Hepatocyte (in vitro differentiated cells): ENCODE measurements at places on chromosomes 6 and 20. TPM values are rescaled to one million over a fixed set of nuclear protein-coding genes. Genes with fewer than 3 reads are reported as not detected.

Gene GRM1
- 0.08 and 0.17 TPM in 2 replicates for total RNA-seq

DNA sequence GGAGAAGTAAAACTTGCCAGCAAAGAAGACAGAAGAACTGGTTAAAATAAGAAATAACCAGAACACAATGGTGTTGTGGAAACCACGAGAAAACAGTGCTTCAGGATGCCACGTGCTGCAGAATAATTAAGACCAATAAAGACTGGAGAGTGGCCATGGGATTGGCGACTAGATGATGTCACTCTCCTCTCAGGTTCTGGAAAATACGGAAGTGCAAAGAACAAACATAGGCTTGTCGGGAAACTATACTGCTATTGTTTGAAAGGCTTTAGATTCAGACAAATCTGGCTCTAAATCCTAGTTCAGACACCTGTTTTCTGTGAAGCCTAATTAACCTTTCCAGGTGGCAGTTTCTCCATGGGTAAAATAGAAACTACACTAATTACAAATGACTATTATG is 138.4 kb upstream of the STXBP5 start:
- no peaks in the 10 kb centered on the region for H3K36me3 ChIP-seq
- no peaks in the 10 kb centered on the region for H3K27me3 ChIP-seq
- no peak overlapping the region for H3K27ac ChIP-seq
- no peaks in the 10 kb centered on the region for H3K4me1 ChIP-seq
- no peak for DNase-seq

DNA sequence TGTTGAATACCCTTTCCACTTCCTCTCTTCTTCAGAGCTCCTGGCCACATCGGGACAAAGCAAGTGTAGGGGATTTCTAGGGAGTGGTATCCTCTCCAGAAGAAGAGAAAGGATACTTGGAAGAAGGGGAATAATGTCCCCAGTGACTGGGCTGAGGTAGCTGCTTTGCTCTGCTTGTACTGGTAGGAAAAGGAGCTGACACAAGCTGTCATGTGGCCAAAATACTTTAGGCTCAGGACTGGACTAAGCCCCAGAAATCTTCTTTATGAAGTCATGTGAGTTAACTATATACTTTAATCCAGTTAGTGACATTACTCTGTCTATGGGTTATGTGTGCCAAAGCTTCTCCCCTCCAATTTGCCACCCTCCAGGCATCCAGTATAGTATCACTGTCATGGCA is 40.5 kb downstream of the AKIRIN2 start:
- H3K4me3 ChIP-seq = no peak overlapping the region
- no peak for DNase-seq
- H3K4me1 ChIP-seq = peaks cover 8% of the 10 kb centered on the region

Gene CDH26
- 0.88 and 2.2 TPM in 2 replicates for total RNA-seq

Gene TINAG
- 0.76 and 1.1 TPM in 2 replicates for total RNA-seq

DNA sequence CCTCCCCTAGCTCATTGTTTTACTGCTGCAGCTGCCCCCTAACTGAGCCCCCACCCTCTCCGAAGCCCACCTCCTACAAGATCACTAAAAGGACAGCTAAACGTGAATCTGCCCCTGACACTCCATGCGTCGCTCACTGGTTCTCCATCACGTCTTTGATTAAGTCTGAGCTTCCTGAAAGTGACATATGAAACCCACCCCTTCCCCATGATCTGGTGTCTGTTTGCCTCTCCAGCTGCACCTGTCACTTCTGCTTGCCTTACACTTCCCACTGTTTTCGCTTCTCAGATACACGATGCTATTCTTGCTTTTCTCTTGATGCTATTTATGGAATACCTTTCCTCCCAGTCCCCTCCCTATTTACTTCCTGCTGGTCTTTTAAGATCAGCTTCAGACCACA is 8.0 kb upstream of the PERP start:
- no peaks in the 10 kb centered on the region for H3K36me3 ChIP-seq
- no peak overlapping the region for H3K27ac ChIP-seq
- H3K27me3 ChIP-seq = no peaks in the 10 kb centered on the region
- H3K4me3 ChIP-seq = no peak overlapping the region
- no peak for DNase-seq

- H3K27me3 ChIP-seq = no peaks in the 10 kb centered on the region
- no peak overlapping the region for H3K4me3 ChIP-seq
- no peak for DNase-seq
- H3K4me1 ChIP-seq = no peaks in the 10 kb centered on the region
These were observed 79.3 kb downstream of the VGLL2 start for GRCh38 chr6:117344444-117345291.

Gene F13A1
- total RNA-seq = 4.1 and 8.5 TPM in 2 replicates

- no peak for DNase-seq
- H3K4me1 ChIP-seq = no peaks in the 10 kb centered on the region
- H3K36me3 ChIP-seq = no peaks in the 10 kb centered on the region
- no peak overlapping the region for H3K27ac ChIP-seq
- no peaks in the 10 kb centered on the region for H3K27me3 ChIP-seq
These were observed 107.0 kb downstream of the JARID2 start for GRCh38 chr6:15352845-15353244.

- H3K36me3 ChIP-seq = no peaks in the 10 kb centered on the region
- no peak overlapping the region for H3K4me3 ChIP-seq
- no peaks in the 10 kb centered on the region for H3K4me1 ChIP-seq
- no peak overlapping the region for H3K27ac ChIP-seq
- no peaks in the 10 kb centered on the region for H3K27me3 ChIP-seq
These were observed 151.6 kb downstream of the SYNDIG1 start for GRCh38 chr20:24620937-24621519.

GRCh38 chr20:2145376-2145775 is 43.7 kb downstream of the STK35 start:
- no peak for DNase-seq
- no peaks in the 10 kb centered on the region for H3K4me1 ChIP-seq
- no peak overlapping the region for H3K27ac ChIP-seq
- H3K27me3 ChIP-seq = no peaks in the 10 kb centered on the region

GRCh38 chr6:133947302-133947900 is 5.6 kb upstream of the TBPL1 start:
- no peak overlapping the region for H3K4me3 ChIP-seq
- no peak for DNase-seq
- no peak overlapping the region for H3K27ac ChIP-seq
- no peaks in the 10 kb centered on the region for H3K4me1 ChIP-seq
- H3K27me3 ChIP-seq = peaks cover 9% of the 10 kb centered on the region

Gene HLA-DMA
- 9.0 and 9.5 TPM in 2 replicates for total RNA-seq

Gene PDE10A
- 5.4 and 7.2 TPM in 2 replicates for total RNA-seq

DNA sequence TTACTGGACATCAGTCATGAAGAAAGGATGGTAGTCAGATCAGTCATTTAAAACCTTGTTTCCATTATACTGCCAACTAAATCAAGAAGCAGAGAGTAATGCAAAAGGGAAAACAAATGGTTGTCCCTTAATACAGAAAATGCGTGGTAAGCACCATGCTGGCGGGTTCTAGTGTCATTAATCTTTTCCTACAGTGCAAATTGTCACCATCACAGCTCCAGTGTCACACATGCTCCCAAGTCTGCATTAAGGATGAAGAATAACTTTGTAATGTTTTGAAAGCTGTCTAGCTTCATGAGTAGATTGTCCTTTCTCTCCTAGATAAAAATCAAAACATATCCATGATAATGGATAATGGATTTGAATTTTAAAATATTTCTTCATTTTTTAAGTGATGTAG is 735.6 kb downstream of the EPHA7 start:
- H3K27ac ChIP-seq = no peak overlapping the region
- DNase-seq = no peak
- no peaks in the 10 kb centered on the region for H3K27me3 ChIP-seq
- H3K4me3 ChIP-seq = no peak overlapping the region

Gene GPX5
- total RNA-seq = not detected in 2 replicates

GRCh38 chr6:36913082-36913481 is 27.3 kb downstream of the C6orf89 start:
- no peaks in the 10 kb centered on the region for H3K36me3 ChIP-seq
- H3K4me3 ChIP-seq = no peak overlapping the region
- H3K27ac ChIP-seq = peak overlapping the region; percentile 84
- DNase-seq = no peak
- H3K4me1 ChIP-seq = peaks cover 34% of the 10 kb centered on the region

- H3K36me3 ChIP-seq = no peaks in the 10 kb centered on the region
- DNase-seq = peak; percentile 44
- no peaks in the 10 kb centered on the region for H3K27me3 ChIP-seq
These were observed 42.5 kb upstream of the CD83 start for GRCh38 chr6:14075095-14075503.

Gene TCF15
- total RNA-seq = not detected in 2 replicates

DNA sequence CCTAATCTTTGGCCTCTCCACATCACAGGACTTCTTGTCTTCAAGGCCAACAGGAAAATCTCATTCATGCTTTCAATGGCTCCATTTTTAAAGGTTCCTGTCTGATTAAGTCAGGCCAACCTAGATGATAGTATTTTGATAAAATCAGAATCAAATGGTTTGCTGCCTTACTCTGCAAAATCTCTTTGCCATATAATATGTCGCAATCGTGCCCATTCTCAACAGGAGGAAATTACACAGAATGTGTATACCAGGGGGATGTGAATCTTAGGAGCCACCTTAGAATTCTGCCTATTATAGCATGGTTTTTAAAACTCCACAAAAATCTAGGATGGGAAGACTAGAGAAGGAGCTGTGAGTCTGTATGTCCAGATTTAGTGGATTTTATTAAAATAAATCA is 612.9 kb upstream of the MAN1A1 start:
- H3K27me3 ChIP-seq = no peaks in the 10 kb centered on the region
- no peaks in the 10 kb centered on the region for H3K4me1 ChIP-seq
- H3K36me3 ChIP-seq = no peaks in the 10 kb centered on the region
- no peak for DNase-seq

DNA sequence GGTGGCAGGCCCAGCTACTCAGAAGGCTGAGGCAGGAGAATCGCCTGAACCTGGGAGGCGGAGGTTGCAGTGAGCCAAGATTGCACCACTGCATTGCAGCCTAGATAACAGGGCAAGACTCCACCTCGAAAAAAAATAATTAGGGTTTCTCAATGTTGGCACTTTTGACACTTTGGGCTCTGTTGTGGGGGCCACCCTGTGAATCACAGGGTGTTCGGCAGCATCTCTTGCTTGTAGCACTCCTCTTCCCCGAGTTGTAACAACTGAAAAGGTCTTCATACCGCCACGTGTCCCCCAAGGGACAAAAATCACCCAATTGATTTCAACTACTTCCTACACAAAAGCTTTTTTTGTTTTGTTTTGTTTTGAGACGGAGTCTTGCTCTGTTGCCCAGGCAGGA is 53.2 kb upstream of the NFATC2 start:
- H3K4me1 ChIP-seq = peaks cover 5% of the 10 kb centered on the region
- H3K4me3 ChIP-seq = no peak overlapping the region
- no peak overlapping the region for H3K27ac ChIP-seq
- H3K27me3 ChIP-seq = no peaks in the 10 kb centered on the region
- DNase-seq = no peak
- no peaks in the 10 kb centered on the region for H3K36me3 ChIP-seq

Gene CAGE1
- total RNA-seq = 0.17 TPM in 1 of 2 replicates, not detected in the other

Gene COL9A1
- 1.5 and 1.6 TPM in 2 replicates for total RNA-seq

Gene ELOVL4
- 2.8 and 4.7 TPM in 2 replicates for total RNA-seq

DNA sequence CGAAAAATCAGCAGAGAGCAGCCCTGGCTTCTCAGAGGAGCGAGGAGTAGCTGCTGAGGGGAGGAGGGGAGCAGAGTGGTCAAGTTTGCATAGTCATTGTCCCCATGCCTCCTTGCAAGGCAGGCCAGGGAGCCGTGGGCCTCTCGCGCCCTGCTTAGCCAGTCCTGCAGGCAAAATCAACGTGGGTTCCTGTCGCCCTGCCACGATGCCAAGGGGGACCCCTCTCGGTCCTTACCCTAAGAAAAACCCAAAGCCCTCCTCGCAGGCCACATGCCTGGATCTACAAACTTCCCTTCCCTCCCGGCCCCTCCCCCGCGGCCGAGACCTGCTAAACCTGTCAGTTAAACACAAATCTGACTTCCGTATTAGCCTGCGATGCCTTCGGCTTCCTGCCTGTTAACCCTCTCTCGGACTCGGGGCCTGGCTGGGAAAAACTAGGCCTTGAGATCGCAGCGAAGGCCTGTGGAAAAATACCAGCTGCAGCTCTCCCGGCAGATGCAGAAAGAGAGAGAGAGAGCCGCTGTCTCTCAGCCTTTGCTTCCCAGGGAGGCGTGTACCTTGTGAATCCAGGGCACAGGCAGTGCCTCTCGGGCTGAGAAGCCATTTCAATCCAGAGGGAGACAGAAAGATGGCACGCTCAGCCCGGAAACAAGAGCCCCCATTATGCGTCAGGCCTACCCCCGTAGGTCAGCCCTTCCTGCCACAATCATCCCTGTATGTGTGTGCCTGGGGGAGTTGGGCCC is 968 bp upstream of the ZMYND8 start:
- no peak overlapping the region for H3K4me3 ChIP-seq
- peak overlapping the region; percentile 100 for H3K27ac ChIP-seq
- no peaks in the 10 kb centered on the region for H3K36me3 ChIP-seq
- DNase-seq = peak; percentile 93
- peaks cover 85% of the 10 kb centered on the region for H3K4me1 ChIP-seq

DNA sequence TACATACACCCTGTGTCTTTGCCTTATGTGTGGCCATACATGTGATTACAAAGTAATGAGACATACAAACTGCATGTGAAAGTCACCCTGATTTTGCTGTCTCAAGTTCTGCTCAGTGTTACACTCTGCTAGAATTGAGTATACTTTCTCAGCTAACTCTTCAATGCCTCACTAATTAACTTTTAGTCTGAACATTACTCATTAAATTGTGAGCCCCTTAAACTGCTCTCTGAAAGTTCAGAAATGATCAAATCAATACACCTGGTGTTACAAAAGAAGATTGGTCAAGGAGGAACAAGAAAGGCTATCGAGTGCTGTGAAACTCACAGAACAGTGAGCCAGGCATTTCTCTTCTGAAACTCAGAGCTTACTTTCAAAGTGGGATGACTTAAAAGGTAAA is 71.3 kb downstream of the MKKS start:
- no peak overlapping the region for H3K4me3 ChIP-seq
- H3K36me3 ChIP-seq = no peaks in the 10 kb centered on the region
- no peaks in the 10 kb centered on the region for H3K27me3 ChIP-seq
- H3K4me1 ChIP-seq = peaks cover 9% of the 10 kb centered on the region
- no peak overlapping the region for H3K27ac ChIP-seq

- no peak for DNase-seq
- no peaks in the 10 kb centered on the region for H3K36me3 ChIP-seq
- no peaks in the 10 kb centered on the region for H3K4me1 ChIP-seq
- H3K27me3 ChIP-seq = no peaks in the 10 kb centered on the region
- H3K4me3 ChIP-seq = no peak overlapping the region
- H3K27ac ChIP-seq = no peak overlapping the region
These were observed 28.1 kb downstream of the PYGB start for GRCh38 chr20:25275813-25276532.
